GM04503 (cell line): ENCODE measurements at places on chromosomes 5 and 9.

DNA sequence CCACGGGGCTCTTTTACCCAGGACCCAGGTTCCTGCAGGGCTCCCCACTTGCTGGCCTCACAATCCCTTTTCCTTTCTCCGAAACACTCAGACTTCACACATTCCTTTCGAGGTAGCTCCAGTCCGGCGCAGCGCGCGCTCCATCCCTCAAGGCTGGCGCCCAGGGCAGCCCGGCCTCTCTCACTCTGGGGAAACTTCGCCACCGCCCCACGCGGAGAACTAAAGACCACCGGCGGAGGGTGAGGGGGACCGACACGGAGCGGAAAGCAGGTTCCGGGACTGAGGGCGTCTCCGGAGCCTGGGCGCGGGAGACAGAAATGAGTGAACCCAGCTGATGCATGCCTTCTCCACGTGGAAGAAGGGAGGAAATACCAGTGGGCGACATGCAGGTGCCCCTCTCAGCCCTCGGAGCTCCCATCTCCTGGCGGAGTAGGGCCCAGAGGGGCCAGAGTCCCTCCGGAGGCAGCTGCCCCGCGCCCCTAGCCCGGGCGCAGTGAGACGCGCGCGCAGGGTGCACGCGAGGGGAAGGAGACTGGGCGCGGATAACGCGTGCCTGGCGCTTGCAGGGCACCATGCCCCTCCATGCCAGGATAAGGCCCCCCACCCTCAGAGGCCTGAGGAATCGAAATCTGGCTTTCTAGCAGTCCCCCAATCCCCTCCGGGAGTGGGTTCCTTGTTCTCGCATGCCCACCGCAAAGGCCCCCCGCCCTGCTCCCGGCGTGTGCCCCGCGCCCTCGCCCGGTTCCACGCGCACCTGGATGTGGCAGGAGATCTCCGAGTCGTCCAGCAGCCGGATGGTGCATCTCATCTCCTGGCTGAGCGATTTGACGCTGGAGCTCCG, 650 bp downstream of the FRMD3 start:
- no peak for DNase-seq

DNA sequence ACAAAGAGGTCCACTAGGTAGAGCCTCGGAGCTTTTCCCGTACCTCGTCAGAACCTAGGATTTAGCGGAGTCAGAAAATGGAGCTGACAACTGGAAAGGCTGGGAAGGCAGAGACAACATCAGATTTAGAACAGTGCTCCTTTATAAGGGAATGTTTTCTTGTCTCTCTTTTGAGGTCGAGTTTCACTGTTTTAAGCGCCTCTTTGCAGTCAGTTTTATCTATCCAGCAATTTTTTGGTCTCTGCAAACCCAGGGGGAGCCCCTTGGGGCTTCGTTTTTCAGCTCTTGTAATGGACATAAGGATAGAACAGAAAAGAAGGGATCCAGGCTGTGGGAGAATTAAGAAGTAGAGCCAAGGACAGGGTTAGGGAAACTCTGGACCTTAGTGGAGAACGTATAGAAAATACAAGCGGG, 80.5 kb downstream of the FNBP1 start:
- no peak for DNase-seq

GRCh38 chr5:43290726-43291125, 22.5 kb downstream of the HMGCS1 start:
- no peak for DNase-seq

- no peak for DNase-seq
These were observed 403.5 kb upstream of the IRX4 start for GRCh38 chr5:2286250-2286649.

GRCh38 chr5:55481293-55481855, 53.4 kb downstream of the PLPP1 start:
- no peak for DNase-seq

DNA sequence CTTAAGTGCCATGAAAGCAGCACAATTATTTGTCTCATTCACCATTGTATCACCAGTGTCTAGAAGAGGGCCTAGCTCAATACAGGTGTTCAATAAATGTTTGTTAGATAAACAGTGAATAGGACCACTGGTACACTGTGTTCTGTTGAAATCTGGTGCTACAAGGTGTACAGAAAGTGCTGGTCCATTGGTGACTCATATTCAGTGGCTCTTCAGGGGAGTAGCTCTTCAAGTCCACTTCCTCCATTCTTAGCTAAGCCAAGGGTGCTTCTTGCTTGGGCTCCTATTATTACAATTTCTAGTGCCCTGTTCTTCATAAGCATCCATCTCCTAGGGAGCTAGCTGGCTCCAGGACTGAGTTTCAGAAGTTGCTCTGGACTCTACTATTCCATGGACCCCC, 6.4 kb upstream of the FCHO2 start:
- no peak for DNase-seq

DNA sequence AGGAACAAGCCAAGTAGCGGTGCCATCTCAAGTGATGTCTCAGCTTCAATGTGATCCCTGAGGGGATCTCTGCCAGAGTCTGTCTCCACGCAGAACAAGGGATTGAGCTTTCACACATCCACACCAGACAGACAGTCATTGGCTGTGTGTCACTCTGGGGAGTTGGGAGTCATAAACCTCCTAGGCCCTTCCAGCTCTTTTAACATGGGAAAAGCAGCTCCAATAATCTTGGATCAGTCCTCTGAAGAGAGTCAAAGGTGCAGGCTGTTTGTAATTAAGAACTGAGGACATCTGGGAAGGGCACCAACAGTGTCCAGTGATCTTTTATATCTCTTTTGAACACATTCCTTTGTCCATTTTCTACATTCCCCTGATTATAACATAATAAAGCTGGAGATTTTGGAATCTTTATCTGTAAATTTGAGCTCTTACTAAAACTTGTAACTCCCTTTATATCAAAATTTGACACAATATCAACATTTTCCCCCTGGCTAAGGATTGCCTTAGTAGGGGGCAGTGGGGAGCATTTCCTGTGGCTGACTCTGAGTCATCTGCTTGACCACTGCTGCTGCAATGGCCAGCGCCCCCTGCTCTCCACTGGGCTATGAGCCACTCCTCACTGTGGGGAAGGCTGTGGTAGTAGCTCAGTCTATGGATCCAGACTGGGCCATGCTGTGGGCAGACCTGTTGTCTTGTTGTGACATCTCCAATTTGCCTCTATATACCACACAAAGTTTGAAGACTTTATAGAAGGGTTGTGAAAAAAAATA, 284.4 kb downstream of the OSTF1 start:
- no peak for DNase-seq

- DNase-seq: no peak
These were observed 261.8 kb downstream of the MCTP1 start for GRCh38 chr5:95022967-95023695.

- DNase-seq: no peak
These were observed 57.0 kb downstream of the TRPC7 start for GRCh38 chr5:136308212-136308795.

DNA sequence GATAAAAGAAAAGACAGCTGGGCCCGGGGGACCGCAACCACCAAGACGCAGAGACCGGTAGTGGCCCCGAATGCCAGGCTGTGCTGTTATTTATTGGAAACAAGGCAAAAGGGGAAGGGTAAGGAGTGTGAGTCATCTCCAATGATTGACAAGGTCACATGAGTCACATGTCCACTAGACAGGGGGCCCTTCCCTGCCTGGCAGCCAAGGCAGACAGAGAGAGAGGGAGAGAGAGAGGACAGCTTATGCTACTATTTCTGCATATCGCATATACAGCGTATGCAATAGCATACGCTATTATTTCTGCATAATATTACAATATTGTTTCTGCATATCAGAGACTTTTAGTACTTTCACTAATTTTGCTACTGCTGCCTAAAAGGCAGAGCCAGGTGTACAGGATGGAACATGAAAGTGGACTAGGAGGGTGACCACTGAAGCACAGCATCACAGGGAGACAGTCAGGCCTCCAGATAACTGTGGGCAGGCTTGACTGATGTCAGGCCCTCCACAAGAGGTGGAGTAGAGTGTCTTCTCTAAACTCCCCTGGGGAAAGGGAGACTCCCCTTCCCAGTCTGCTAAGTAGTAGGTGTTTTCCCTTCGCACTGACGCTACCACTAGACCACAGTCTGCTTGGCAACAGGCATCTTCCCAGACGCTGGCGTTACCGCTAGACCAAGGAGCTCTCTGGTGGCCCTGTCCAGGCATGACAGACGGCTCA, 50.3 kb downstream of the RFX3 start:
- DNase-seq: no peak

GRCh38 chr9:87123830-87124229, 176.5 kb upstream of the GAS1 start:
- DNase-seq: no peak

DNA sequence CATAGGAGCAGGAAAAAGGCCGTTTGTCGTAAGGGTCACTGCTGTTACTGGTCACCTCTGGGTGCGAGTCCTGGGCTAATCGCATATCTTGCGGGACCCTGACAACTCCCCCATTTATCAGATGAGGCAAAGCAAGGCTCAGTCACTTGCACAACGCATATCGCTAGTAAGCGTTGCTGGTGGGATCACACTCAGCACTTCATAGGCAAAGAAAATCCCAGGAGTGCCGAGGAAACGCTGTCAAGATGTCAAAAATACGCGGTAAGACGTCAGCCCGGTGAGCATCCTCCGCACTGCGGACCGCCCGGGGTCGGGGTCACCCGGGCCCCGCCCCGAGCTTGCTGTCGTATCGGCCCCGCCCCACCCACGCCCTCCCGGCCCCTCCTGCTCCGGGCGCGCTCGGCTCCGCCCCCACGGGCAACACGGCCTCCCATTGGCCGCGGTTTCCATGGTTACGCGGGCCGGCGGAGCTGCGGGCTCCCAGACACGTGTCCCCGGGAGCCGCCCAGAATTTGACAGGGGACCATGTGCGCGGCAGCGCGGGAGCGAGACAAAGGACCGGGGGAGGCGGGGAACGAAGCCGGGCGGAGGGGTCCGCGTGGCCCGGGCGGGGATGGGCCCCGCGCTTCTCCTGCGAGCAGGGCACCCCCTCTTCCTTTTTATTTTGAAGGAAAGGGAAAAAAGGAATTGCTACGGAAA, 80.2 kb upstream of the IER5L start:
- DNase-seq: peak; percentile 31

- DNase-seq: no peak
These were observed 213.0 kb upstream of the TARS1 start for GRCh38 chr5:33227746-33228145.

DNA sequence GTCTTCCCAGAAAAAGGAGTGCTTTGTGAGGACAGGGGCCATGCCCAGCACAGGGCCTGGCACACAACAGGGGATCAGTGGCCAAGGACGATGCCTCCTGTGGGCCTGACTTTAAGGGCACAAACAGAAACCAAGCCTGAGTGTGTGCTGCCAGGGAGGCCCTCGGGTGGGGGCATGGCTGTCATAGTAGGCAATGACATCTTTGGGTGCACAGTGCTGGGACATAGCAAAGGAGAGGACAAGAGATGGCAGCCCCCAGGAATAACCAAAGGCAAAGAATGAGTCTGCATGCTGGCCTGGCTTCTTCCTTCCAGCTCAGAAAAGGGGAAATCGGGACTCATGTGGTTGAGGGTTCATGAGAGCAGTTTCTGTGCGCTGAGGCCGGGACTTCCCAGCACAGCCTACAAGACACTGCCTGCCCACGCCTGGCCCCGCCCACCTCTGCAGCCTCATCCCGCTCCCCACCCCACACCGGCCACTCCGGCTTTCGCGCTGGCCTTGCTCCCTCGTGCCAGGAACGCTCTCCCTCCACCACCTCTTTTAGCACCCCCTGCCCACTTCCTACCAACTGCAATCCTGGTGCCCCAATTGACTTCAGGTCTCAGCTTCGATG, 13.8 kb upstream of the LHX2 start:
- DNase-seq: no peak

- no peak for DNase-seq
These were observed 277.6 kb upstream of the TNC start for GRCh38 chr9:115395511-115396021.

DNA sequence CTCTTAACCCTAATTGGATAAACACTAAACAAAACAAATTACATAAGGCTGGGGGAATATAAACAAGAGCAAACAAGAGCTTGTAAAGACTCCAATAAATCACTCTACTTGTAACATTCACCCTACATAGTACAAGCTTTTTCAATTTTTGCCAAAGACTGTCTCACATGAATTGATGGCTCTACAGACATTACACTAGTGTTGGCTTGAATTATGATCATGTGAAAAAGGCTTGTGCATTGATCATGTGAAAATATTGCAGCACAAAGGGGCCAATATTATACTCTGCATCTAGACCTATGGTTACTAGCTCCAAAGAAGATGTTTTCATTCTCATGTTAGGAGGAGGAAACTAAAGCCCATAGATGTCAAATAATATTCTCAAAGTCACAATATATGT, 212.6 kb downstream of the MCTP1 start:
- DNase-seq: no peak

GRCh38 chr9:16597136-16597535, 273.3 kb downstream of the BNC2 start:
- DNase-seq: no peak

GRCh38 chr5:27048510-27048909, 10.1 kb upstream of the CDH9 start:
- DNase-seq: no peak

GRCh38 chr9:105508530-105508929, 49.4 kb upstream of the FKTN start:
- no peak for DNase-seq
